Mesenchymal stem cell (in vitro differentiated cells and primary cell): ENCODE measurements at places on chromosomes 1 and 21.
A peak's percentile ranks its signal among the peaks of the same experiment; 100 is the strongest.

DNA sequence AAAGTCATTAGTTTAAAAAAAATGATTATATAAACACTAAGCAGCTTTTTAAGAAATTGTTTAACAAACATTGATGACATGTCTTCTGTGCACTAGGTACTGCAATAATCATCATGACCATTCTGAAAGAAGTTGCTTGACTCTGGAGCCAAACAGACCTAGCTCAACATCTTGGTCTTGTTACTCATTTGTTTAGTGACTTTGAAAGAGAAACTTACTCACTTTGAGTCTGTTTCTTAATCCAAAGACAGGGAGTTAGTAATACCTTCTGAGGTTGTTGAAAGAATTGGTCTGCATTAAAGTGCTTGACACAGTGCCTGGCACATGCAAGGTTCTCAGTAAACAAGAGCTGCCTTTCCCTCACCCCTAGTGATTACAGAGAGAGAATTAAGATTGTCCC is 84.4 kb downstream of the SGIP1 start:
- DNase-seq = peak; percentile 80
- no peak overlapping the region for H3K4me3 ChIP-seq
- no peak overlapping the region for H3K27ac ChIP-seq

DNA sequence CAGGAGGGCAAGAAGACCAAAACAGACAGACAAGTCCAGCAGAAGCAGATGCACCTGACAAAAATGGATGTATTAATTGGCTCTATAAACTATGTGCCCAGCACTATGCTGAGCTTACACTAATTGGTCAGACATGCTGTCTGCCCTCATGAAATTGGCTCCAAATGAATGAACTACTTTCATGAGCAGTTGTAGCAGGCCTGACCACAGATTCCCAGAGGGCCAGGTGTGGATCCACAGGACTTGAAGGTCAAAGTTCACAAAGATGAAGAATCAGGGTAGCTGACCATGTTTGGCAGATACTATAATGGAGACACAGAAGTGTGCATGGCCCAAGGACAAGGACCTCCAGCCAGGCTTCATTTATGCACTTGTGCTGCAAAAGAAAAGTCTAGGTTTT is 14.5 kb downstream of the SLAMF7 start:
- no peak overlapping the region for H3K4me3 ChIP-seq
- no peaks in the 10 kb centered on the region for H3K36me3 ChIP-seq
- H3K4me1 ChIP-seq = no peaks in the 10 kb centered on the region
- H3K27me3 ChIP-seq = peaks cover 3% of the 10 kb centered on the region
- no peak overlapping the region for H3K27ac ChIP-seq

DNA sequence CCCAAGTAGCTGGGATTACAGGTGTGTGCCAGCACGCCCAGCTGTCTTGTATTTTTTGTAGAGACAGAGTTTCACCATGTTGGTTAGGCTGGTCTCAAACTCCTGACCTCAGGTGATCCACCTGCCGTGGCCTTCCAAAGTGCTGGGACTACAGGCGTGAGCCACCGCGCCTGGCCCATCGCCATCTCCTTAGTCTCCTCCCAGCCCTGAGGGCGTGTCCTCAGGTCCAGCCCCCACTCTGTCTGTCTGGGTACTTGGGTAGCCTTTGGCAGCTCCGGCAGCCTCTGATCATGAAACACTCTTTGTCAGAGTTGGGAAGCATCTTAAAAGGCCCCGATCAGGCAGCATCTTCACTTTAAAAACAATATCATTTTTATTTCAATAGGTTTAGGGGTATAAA is 90.3 kb upstream of the DISP3 start:
- no peaks in the 10 kb centered on the region for H3K4me1 ChIP-seq
- no peak overlapping the region for H3K4me3 ChIP-seq
- no peaks in the 10 kb centered on the region for H3K36me3 ChIP-seq
- no peak for DNase-seq
- H3K27ac ChIP-seq = no peak overlapping the region

GRCh38 chr1:15656464-15656863 is 27.7 kb upstream of the PLEKHM2 start:
- H3K4me3 ChIP-seq = no peak overlapping the region
- DNase-seq = no peak
- no peaks in the 10 kb centered on the region for H3K4me1 ChIP-seq
- peaks cover 89% of the 10 kb centered on the region for H3K36me3 ChIP-seq

GRCh38 chr1:228748029-228748428 is 12.8 kb downstream of the RHOU start:
- H3K36me3 ChIP-seq = peaks cover 14% of the 10 kb centered on the region
- H3K4me3 ChIP-seq = no peak overlapping the region
- H3K27me3 ChIP-seq = peaks cover 13% of the 10 kb centered on the region
- no peak for DNase-seq
- no peaks in the 10 kb centered on the region for H3K4me1 ChIP-seq

DNA sequence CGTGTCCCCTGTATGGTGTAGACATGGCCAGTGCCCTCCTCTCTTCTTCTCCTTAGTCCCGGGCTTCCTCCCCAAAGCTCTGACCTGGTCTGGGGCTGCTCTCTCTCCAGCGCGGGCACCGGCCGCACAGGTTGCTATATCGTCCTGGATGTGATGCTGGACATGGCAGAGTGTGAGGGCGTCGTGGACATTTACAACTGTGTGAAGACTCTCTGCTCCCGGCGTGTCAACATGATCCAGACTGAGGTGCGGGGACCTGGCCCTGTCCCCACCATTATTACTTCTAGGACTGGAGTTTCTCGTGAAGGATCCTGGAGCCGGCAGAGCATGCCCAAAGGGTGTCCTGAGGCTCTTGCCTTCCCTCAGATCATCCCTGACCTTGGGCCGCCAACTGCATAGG is 78.9 kb downstream of the PTPRU start:
- no peaks in the 10 kb centered on the region for H3K4me1 ChIP-seq
- no peak overlapping the region for H3K4me3 ChIP-seq
- no peaks in the 10 kb centered on the region for H3K27me3 ChIP-seq
- H3K27ac ChIP-seq = no peak overlapping the region
- DNase-seq = no peak
- H3K36me3 ChIP-seq = peaks cover 66% of the 10 kb centered on the region

GRCh38 chr1:204891860-204892259 is 21.2 kb downstream of the NFASC start:
- H3K4me3 ChIP-seq = no peak overlapping the region
- DNase-seq = no peak
- peaks cover 29% of the 10 kb centered on the region for H3K27me3 ChIP-seq
- no peaks in the 10 kb centered on the region for H3K36me3 ChIP-seq
- H3K27ac ChIP-seq = no peak overlapping the region

DNA sequence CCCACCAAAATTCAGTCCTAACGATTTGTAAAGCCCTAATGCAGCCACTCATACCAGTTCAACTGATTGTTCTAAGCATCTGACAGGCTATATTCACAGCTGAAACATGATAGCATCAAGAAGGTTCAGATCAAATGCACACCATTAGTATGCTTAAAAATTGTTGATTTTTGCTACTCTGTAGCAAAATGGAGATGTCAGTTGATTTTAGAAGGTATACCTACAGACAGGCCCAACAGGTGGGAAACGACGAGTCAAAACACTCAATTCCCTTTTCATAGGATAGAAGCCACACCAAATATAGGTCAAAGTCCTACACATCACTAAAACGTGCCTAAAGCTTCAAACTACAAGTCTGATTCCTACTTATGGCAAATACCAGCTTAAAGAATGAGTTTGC is 6.7 kb downstream of the SFPQ start:
- H3K27me3 ChIP-seq = no peaks in the 10 kb centered on the region
- no peak overlapping the region for H3K27ac ChIP-seq

DNA sequence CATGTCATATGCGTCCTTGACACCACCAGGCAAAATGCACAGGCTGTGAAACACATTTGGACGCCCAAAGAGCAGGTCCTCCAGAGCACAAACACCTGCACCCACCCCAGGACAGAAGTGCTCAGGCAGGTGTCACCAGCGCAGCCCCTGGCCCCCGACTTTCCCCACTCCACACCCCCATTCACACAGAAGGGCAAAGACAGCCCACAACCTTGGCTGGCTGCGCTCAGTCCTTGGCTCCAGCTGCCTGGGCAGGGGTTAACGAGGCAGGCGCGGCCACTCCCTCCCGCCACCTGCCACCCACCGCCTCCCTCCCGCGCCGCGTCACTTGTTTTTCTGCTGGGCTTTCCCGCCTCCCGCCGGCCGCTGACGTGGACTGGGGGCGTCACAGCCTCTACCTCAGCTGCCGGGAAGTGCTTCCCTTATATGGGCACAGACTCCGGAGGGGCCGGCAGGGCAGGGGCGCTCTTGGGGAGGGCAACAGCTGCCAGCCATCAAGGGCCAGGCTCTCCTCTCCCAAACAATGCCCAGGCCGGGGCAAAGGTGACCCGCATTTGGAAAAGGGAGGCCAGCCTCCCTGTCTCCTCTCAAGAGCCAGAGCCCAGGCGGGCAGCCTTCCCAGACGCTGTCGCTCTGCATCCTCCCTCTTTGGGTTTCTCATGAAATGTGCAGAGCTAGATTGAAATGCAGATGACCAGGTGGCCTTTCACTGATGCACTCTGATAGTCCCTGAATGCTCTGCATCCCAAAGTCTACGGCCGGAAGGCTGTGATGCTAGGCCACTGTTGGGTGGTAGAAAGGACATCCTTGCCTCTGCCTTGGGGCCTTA is 14.8 kb upstream of the BTG2 start:
- no peak overlapping the region for H3K4me3 ChIP-seq
- peaks cover 20% of the 10 kb centered on the region for H3K27me3 ChIP-seq

GRCh38 chr1:154896771-154897286 is 26.7 kb upstream of the KCNN3 start:
- no peak overlapping the region for H3K27ac ChIP-seq
- no peak overlapping the region for H3K4me3 ChIP-seq
- peaks cover 33% of the 10 kb centered on the region for H3K27me3 ChIP-seq
- H3K36me3 ChIP-seq = no peaks in the 10 kb centered on the region
- no peaks in the 10 kb centered on the region for H3K4me1 ChIP-seq
- DNase-seq = no peak
